NCI-H510A (cell line): ENCODE measurements at places on chromosomes 3 and 15.

DNA sequence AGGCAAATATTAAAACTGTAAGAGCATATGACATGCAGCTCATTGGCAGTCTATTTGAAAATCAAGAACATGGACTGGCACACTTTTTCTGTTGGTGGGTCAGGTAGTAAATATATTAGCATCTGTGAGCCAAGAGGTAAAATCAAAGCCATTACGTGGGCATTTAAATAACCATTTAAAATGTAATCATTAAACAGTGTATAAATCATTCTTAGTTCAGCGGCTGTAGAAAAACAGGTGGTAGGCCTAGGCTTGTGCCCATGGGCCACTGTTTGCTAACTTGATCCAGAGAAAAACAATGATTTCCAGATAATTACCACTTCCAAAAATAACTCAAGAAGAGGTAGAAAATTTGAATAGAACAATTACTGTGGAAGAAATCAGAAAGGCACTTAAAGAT is 105.1 kb downstream of the CHST2 start:
- DNase-seq = no peak

DNA sequence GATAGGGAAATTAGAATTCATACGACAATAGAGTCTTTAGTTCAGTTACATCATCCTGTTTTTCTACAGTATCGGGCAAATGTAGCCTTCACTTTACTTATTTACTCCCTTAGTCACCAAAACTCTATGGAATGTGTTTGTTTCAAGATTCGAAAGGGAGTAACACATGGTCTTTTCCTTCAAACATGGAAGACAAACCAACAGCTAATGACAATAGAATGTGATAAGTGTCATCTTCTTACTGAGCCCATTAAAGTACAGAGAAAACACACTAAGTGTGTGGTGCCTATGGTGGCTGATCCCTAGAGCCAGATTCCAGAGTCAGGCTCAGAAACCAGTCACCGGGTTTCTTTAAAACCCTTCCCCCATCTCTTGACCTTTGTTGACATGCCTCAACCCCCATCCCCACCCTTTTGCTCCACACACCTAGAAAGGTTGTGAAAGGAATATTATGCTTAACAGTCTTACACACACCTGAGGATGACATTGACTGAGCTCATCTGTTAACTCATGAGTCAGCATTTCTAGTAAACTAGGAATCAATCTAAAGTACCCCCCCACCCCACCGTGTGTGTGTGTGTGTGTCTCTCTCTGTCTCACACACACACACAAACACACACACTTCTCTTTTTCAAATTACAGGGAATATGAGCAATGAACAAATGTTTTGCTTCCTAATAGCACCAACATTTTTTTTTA is 549.6 kb upstream of the CCDC54 start:
- no peak for DNase-seq

DNA sequence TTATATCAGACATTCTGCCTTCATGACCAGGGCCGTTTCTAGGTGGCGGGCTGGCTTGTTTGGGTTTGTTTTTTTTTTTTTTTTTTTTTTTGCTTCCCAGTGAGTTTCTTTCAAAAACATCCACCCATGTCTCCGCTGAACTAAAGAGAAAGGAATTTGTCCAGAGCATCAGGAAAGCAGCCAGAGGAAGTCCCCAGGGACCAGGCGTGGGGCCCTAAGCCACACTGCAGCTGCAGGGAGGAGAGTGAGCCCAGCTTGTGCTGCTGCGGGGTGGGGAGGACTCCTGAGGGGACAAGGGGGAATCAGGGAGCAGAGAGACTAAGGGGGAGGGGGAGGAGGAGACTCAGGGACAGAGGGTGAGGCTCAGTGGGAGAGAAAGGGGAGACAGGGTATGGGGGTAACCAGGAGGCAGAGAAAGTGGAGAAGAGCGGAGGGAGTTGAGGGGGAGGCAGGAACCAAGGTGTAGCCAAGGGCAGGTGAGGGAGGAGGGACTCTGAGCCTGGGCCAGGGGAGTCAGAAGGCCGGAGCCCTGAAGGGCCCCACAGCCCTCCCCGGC is 49.5 kb downstream of the CYP11A1 start:
- DNase-seq = no peak

- DNase-seq = no peak
Measured at GRCh38 chr3:71584394-71585011, 975 bp upstream of the FOXP1 start.

DNA sequence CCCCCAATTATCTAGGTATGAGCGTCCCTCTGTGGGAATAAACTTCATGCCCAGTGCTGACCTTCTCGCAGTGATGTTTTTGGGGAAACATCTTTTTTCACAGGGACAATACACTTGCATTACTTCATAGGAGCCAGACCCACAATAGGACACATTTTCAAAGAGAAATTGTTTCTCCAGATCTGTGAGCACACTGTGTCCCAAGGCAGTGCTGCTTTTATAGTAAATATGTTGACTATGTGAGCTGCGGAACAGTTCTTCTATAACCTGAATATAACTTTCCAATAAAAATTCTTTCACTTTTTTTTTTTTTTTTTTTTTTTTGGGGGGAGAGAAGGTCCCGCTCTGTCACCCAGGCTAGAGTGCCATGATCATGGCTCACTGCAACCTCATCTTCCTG is 17.4 kb upstream of the THSD4 start:
- DNase-seq = no peak

DNA sequence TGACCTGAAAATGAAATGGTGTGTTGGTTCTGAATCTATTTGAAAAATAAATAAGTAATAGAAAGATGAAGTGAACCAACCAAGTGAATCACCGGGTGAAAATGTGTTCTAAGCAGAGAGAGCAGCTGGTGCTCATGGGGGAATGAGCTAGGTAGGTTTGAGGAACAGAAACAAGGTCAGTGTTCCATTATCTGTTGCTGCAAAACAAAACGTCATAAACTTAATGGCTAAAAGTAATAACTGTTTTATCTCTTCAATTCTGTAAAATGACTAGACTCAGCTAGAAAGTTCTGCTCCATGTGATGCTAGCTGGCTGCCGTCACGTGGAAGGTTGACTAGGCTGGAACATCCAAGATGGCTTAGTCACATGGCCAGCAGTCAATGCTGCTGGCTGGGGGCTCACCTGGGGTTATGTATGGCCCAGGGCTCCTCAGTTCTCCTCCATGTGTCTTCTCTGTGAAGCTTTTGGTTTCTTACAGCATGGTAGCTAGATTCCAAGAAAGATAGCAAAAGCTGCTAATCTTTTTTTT is 13.3 kb upstream of the SH3BP5 start:
- DNase-seq = no peak

GRCh38 chr3:86629511-86629910 is 361.4 kb downstream of the VGLL3 start:
- DNase-seq = no peak

DNA sequence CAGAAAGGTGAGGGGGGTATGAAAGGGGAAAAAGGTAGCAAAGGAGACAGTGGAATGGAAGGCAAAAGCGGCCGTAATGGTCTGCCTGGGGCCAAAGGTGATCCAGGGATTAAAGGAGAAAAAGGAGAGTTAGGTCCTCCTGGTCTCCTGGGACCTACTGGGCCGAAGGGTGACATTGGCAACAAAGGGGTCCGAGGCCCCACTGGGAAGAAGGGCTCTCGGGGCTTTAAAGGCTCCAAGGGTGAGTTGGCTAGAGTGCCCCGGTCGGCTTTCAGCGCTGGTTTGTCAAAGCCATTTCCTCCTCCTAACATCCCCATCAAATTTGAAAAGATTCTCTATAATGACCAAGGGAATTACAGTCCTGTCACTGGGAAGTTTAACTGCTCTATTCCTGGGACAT is 6.7 kb downstream of the OTOL1 start:
- DNase-seq = no peak

DNA sequence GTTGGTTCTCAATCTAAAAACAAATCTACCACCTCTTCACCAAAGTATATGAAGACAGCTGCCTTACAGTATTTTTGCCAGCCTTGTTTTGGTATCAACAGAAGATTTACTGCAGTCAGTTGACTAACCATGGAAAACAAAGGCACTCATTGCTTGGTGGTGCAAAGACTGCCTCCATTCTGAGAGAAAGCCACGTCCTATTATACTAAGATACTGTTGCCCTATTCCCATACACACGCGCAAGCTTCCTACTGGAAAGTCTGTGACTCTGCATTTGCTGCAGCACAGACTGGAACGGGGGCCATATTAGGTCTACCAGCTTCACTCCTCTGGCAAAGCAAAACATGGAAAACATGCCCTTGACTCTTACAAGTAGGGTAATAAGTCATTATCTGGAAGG is 18.0 kb downstream of the MTMR10 start:
- no peak for DNase-seq

DNA sequence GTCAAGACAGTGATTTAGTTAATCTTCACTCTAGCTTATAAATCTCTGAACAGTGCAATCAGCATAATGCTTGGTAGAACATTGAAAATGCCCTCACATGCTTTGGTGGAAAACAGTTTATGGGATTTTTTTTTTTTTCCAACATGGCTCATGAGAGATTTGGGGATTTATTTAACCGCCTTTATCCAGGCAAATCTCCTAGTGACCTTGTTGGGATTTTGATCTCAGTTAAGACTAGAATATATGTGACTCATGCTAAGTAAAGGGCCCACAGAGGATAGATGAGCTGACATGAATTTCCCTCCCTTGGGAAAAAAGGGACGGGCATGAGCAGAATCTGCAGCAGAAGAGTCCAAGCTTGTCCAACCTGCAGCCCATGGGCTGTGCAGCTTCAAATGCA is 18.7 kb downstream of the LRTM1 start:
- DNase-seq = no peak

DNA sequence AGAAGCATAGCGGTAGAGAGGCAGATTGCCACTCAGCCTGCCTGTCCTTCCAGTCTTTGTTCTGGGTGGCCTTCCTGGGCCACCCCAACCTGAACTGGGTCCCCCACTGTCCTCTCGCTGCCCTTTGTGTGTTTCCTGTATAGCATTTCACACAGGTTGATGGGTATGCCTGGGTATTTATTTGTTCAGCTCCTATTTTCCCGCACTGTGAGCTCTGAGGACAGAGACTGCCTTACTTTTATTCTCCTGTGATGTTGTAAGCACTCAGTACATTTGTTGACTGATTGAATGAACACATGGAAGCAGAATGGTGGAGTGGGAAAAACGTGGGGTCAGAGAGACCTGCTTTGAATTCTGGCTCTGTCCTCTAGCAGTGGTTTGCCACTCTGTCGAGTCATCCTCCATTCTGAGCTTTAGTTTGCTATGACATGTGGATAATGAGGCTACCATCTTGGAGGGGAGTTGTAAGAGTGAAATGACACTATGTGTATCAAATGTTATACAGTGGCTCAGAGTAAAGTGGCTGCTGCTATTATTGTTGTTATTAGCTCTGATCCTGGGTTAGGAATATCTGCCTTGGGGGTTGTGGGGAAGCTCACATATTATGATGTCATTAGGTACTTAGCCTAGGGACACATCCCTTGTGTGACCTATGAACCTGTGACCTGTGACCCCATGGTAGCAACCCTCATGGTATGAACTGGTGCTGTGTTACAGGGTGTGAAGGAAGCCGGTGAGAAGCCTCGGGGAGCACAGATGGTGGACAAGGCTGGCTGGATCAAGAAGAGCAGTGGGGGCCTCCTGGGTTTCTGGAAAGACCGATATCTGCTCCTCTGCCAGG is 6.4 kb downstream of the PLEKHO2 start:
- DNase-seq = no peak

DNA sequence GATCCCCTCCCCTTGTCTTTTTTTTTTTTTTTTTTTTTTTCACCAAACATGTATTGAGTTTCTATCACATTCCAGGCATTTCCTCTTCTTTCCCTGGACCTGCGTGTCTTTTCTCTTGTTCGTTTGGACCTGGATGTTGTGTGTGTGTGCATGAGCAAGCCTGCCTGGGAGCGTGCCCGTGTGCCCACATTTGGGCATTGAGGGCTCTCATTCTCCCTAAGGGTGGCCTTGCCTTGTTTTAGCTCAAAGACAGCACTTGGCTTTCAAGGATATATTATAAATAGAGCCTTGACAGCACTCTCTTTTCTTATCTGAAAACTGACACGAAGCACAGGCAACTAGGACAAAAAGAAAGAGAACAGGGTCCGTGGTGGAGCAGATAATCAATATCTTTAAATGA is 39.0 kb upstream of the SLC25A26 start:
- no peak for DNase-seq

- DNase-seq = no peak
Measured at GRCh38 chr3:150114873-150115540, 144.3 kb upstream of the PFN2 start.

- DNase-seq = no peak
Measured at GRCh38 chr3:67204951-67205350, 206.8 kb downstream of the KBTBD8 start.

GRCh38 chr15:30830961-30831360 is 72.8 kb upstream of the FAN1 start:
- DNase-seq = no peak

- DNase-seq = no peak
Measured at GRCh38 chr15:79064496-79064895, 26.1 kb downstream of the RASGRF1 start.

- no peak for DNase-seq
Measured at GRCh38 chr3:149501524-149501923, 27.0 kb downstream of the TM4SF4 start.

- no peak for DNase-seq
Measured at GRCh38 chr3:45179163-45179562, 33.0 kb upstream of the CDCP1 start.

- DNase-seq = no peak
Measured at GRCh38 chr15:83567318-83567717, 86.6 kb upstream of the ADAMTSL3 start.

DNA sequence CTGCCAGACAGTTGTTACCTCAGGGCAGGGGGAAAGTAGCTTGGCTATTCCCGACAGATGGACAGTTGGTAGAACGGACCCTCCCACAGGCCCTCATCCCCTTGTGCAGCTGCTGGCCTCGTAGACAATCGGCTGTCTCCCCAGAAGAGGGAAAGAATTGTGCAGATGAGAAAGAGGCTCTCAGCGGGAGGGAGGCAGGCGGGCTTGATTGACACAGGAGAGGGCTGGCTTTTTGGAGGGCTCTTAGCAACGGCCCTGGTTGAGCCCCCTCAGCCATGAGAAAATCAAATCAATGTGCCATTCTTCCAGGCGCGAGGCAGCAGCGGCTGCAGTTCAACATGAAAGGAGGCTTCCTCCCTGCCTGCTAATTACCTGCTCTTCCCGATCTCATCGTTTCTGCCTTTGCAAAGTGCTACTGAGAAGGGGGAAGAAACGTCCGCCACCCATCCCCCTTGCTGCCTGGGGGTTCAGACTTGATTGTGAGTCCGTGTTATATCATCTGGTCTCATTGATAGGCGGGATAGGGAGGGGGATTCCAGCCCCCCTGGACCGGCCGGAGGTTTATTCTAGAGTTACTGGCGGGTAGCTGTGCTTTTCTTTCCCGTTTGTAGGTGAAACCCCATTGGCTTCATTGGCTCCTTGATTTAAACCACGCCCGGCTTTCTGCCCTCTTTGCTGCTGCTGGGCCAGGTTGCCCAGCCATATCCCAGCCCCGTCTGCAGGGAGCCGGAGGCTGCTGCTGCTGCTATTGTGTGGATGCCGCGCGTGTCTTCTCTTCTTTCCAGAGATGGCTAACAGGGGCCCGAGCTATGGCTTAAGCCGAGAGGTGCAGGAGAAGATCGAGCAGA is at the start of gene TAGLN3:
Gene TAGLN3 (plus strand): TSS at position 287 of the 848 bp plus-strand sequence. CDS start 501 bp downstream, at position 788.
- peak; percentile 30 for DNase-seq

GRCh38 chr15:92671406-92671805 is 15.8 kb upstream of the FAM174B start:
- DNase-seq = no peak
